ENCODE measurements at places on chromosomes 1 and 21. TPM values are rescaled to one million over a fixed set of nuclear protein-coding genes. Genes with fewer than 3 reads are reported as not detected.

RHEX gene
- total RNA-seq, result 10.9 TPM

RGS8 gene
- 2.2 TPM for total RNA-seq

TSPAN1 gene
- not detected for total RNA-seq

TTC4 gene
- total RNA-seq, result 19.8 TPM

IFNLR1 gene
- 3.5 TPM for total RNA-seq

MXRA8 gene
- 50.4 TPM for total RNA-seq

DNALI1 gene
- 28.7 TPM for total RNA-seq

RPTN gene
- not detected for total RNA-seq

PTPRC gene
- total RNA-seq, result not detected

SDC3 gene
- 89.2 TPM for total RNA-seq

EPS15 gene
- total RNA-seq, result 66.4 TPM

LRRC38 gene
- total RNA-seq, result not detected

KCNK1 gene
- 1.8 TPM for total RNA-seq

MPC2 gene
- total RNA-seq, result 69.5 TPM

- no peak for DNase-seq
Measured at GRCh38 chr1:13826591-13826990, 126.6 kb downstream of the PRDM2 start.

- no peak for DNase-seq
Measured at GRCh38 chr1:208231881-208232661, 12.1 kb downstream of the PLXNA2 start.

DNA sequence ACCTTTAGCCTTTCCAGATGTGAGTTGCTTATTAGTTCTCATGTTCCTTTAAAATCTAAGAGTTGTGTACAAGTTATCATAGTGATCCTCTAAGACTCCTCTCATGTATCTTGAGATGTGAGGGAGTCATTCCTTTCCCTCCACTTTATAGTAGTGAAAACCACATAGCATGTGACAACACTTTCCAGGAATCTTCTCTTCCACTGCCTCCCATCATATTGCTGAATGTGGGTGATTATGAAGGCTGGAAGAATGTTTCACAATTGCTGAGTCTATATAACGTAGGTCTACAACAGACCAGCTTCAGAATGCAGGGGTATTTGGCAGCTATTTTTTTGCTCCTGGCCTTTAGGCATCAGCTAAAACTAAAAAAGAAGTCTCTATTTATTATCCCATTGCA is 44.7 kb upstream of the LRRC7 start:
- DNase-seq, result no peak

- DNase-seq, result no peak
Measured at GRCh38 chr1:63886340-63886739, 112.5 kb downstream of the ROR1 start.

DNA sequence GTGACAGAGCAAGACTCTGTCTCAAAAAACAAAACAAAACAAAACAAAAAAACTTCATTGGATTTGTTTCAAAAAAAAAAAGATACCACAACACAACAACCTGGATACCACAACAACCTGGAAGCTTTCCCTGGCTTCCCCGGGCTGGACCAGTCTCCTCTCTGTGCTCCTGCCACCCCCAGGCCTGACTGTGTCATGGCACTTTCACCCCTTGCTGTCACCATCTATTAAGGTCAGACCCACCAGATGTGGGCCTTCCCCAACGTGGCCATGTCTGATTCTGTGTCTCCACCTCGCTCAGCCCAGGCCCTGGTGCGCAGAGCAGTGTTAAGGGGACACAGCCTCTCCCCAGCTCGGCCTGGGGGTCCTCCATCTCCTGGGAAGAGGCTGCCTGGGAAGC is 28.3 kb upstream of the ACOT11 start:
- no peak for DNase-seq

DNA sequence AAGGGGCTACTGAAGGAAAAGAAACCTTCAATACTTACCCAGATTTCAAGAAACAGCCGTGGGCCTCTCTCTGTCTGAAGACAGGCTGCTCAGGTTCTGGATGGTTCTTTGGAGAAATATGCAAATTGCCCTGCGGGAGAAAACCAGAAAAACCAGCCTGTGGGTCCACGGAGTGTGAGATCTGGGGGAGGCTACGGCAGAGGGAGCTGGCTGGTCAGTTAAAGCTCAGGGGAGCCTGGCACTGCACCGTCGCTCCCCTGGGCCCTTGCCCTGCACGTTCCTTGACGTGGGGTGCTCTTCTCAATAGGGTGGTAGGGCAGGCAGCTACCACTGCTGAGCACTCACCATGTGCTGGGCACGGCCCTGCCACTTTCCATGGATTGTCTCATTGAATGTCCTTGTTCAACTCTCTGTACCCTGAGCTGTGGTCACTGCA is 12.7 kb downstream of the TMCO4 start:
- no peak for DNase-seq

- peak; percentile 63 for DNase-seq
Measured at GRCh38 chr1:234309598-234310459, 63.4 kb upstream of the COA6 start.

GRCh38 chr1:36793452-36793851 is 240.9 kb downstream of the GRIK3 start:
- DNase-seq, result no peak

- DNase-seq, result no peak
Measured at GRCh38 chr1:155247667-155248553, 7.4 kb downstream of the ENTREP3 start.

DNA sequence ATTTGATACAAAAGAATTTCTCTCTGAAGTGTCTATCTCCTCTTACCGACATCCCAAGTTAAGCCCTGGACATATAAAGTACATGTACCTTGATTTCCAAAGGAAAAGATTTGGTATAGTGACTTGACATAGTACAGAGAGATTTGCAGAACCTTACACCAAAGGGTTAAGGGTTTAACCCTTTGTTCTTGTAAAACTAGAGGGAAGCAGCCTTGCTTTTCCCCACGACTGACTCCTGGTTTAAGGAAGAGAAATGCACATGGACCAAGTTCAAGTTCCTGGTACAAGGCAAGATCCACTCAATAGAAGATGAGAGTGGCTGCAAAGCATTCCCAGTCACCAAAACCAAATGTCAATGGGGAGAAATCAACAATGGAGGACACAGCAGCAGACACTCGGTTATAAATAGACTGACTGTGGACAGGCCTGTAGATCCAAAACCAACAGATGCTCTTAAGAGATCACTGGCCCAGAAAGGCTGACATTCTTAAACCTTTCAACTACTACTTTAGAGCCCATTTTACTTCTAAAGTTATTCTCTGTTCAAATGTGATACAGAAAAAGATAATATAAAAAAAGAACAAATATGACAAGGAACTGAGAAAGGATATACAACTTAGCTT is 69.4 kb downstream of the PUM1 start:
- DNase-seq, result no peak

GRCh38 chr1:193494368-193494767 is 308.0 kb upstream of the B3GALT2 start:
- DNase-seq, result no peak

- no peak for DNase-seq
Measured at GRCh38 chr1:66256629-66257572, 277.1 kb upstream of the SGIP1 start.

DNA sequence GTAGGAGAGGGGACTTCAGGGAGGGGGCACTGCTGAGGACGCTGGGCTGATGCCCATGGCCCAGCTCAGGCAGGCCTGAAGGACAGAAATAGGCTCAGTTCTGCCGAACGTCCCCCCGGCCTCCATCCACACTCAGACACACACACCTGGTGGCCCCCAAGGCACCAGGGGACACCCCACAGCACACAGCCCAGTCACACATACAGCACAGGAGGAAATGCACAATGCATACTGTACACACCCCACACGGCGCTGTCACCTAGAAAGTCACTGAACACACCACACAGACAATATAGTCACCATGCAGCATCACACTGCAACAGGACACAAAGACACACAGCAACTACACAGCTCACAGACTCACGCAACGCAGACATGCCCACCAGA is 562 bp downstream of the SYTL1 start:
- DNase-seq, result no peak

DNA sequence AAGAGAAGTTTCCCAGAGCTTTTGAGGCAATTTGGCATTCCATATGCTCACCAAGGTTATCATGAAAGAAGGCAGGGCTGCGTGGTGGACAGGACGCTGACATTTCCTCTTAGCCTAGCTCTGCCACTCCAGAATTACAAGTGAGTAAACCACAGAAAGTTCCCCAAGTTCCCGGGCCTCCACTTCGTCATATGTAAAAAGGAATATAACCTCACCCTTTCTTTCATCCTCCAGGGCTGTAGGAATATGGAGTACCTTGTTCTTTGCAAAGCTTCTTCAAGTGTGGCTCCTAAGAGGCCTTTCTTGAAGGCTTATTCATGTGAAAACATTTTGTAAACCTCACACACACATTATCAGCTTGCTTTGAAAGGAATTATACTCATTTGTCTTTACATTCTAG is 210.2 kb downstream of the GREM2 start:
- DNase-seq, result peak; percentile 13

DNA sequence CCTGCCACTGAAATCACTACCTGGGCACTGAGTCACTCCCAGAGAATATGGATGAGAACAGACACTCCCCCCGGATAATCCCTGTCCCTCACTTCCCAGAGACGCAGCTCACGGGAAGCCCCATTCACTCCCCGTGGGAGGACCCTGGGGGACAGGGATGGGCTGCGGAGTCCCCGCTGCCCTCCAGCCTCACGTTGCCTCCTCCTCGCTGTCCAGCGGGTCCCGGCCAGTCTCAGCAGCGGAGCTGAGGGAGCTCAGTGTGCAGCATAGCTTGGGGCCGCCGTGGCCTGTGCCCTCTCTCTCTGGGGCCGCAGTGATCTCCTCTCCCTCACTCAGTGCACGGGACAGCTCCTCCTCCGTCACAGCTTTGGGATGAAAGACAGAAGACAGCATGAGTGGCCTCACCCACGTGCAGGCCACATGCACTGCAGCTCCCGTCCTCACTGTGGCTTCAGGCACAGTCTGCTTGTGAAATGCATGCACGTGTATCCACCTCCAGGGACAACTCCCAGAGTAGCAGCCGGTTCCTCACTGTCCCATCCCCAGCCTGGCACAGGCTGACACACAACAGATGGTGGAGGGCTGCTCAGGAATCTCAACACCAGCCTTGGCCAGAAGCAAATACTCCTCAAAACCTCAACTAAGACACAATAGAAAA is 7.4 kb downstream of the CFAP410 start:
- DNase-seq, result peak; percentile 20

DNA sequence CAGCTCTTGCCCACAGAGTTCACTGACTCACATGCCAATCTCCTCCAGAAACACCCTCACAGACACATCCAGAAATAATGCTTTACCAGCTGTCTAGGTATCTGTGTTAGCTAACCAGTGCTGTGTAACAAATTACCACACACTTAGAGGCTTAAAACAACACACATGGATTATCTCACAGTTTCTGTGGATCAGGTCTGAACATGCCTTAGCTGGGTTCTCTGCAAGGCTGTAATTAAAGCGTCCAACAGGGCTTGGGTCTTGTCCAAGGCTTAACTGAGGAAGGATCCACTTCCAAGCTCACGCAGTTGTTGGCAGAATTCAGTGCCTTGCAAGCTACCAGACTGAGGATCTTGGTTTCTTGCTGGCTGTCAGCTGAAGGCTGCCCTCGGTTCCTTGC is 92.5 kb upstream of the RGS4 start:
- DNase-seq, result no peak

- DNase-seq, result no peak
Measured at GRCh38 chr1:19359357-19359756, 47.2 kb downstream of the SLC66A1 start.

- DNase-seq, result no peak
Measured at GRCh38 chr1:54114001-54114400, 38.8 kb downstream of the CDCP2 start.

DNA sequence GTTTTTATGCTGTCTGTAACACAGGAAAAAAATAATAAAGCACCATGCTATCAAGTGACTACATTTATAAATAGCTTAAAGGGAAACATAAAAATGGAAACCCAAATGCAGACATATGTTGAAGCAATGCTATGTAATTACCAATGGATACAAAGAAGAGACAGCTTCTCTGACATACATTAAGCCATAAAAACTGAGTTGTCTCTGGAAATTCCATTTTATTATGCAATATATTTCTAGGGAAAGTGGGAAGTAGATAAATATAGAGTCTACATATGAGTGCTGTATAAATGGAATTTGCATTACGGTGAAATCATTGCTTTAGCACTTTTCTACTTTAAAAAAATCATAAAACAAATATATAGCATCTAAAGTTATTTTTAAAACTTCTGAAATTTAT is 135.2 kb upstream of the COL11A1 start:
- DNase-seq, result no peak

DNA sequence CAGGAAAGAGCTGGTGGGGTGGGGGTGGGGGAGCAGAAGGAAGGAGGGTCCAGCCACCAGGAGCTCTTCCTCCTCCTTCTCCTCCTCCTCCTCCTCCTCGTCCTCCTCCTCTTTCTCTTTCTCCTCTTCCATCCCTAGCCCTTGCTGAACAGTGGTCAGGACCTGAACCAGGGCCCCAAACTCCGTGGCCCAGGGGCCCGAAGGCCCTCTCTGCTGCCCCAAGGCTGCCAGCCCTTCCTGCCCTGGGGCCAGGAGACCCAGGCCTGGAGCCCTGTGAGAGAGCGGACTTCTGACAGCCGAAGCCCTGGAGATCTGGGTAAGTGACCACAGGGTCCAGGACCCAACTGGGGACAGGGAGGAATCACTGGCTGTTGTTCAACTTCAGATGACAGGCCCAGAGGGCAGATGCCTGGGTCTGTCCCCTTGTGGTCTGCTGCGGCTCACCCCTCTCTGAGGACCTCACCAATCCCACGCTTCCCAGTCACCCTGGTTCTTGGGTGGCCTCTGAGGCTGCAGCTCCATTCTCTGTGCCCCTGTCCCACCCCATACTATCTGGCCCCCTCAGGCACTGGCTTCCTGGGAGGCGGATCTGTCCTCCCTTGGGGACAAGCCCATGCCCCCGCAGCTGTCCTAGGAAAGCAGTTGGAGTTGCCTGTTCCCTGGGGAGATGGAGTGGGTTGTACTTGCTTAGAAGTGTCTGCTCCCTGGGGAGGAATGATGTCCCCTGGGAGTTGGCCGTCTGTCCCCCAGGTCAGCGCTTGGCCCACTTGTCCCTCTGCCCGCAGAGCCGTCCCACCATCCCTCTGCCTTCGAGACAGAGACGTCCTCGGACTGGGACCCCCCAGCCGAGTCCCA is 51.8 kb downstream of the VWA5B1 start:
- DNase-seq, result no peak

DNA sequence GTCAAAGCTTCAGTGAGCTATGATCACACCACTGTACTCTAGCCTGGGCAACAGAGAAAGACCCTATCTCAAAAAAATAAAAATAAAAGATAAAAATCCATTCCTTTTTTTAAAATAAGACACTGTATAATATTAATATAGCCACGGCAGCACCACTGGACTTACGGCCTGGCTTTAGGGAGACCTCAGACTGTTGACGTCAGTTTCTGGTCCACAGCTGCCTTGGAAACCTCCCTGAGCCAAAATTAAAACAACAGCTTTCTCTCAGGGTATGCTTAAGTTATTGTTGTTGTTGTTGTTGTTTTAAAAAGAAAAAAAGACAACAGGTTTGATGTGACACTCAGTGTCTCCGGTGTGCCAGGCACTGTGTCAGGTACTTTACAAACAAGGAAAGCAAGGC is 42.0 kb downstream of the CAPZB start:
- no peak for DNase-seq

GRCh38 chr1:23804183-23804835 is 3.8 kb upstream of the GALE start:
- no peak for DNase-seq

Measured in cardiac muscle cell (in vitro differentiated cells and primary cell).